Astrocyte (in vitro differentiated cells and primary cell): ENCODE measurements at places on chromosomes 6 and 20. TPM values are rescaled to one million over a fixed set of nuclear protein-coding genes. Genes with fewer than 3 reads are reported as not detected.

- DNase-seq, result peak; percentile 3
- H3K4me3 ChIP-seq, result no peak overlapping the region
- no peaks in the 10 kb centered on the region for H3K27me3 ChIP-seq
Measured at GRCh38 chr6:113121571-113121970, 735.6 kb upstream of the MARCKS start.

GRCh38 chr20:57705127-57705899, 4.5 kb downstream of the PMEPA1 start:
- no peak overlapping the region for H3K27ac ChIP-seq
- H3K4me1 ChIP-seq, result peaks cover 50% of the 10 kb centered on the region
- no peak for DNase-seq
- peaks cover 3% of the 10 kb centered on the region for H3K36me3 ChIP-seq
- H3K27me3 ChIP-seq, result no peaks in the 10 kb centered on the region

- H3K27me3 ChIP-seq, result no peaks in the 10 kb centered on the region
- no peak overlapping the region for H3K4me3 ChIP-seq
- no peak overlapping the region for H3K27ac ChIP-seq
- no peaks in the 10 kb centered on the region for H3K36me3 ChIP-seq
Measured at GRCh38 chr6:24431045-24431451, 28.3 kb downstream of the MRS2 start.

ESR1 gene
- total RNA-seq, result 0.05 TPM in 2 replicates

DNA sequence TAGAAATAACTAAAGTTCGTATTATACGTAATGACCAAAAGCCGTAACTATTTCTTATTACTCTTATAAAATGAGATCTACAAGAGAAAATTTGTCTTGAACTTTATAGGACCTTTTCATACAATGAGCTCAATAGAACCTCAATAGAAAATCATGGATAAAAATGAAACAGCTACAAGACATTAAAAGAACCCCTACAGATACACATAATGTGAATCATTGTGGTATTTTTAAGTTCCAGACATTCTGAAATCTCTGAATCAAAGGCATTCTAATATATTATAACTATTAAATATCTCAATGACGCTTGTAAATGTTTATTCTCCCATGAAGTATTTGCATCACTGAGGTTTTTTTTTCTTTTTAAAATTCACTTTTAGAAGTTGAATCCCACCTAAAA, 22.2 kb upstream of the POU3F2 start:
- no peak overlapping the region for H3K27ac ChIP-seq
- H3K27me3 ChIP-seq, result no peaks in the 10 kb centered on the region
- H3K36me3 ChIP-seq, result no peaks in the 10 kb centered on the region
- no peak overlapping the region for H3K4me3 ChIP-seq
- peak; percentile 56 for DNase-seq

POM121L2 gene
- not detected in 2 replicates for total RNA-seq

KHDC1 gene
- 2.5 and 2.9 TPM in 2 replicates for total RNA-seq

APOBEC2 gene
- not detected in 2 replicates for total RNA-seq

- H3K27ac ChIP-seq, result peak overlapping the region; percentile 99
- H3K4me1 ChIP-seq, result peaks cover 9% of the 10 kb centered on the region
- H3K27me3 ChIP-seq, result no peaks in the 10 kb centered on the region
- peak overlapping the region; percentile 93 for H3K4me3 ChIP-seq
- DNase-seq, result no peak
Measured at GRCh38 chr20:18466574-18466893, 296 bp downstream of the DZANK1 start.

BPIFB1 gene
- not detected in 2 replicates for total RNA-seq

GRCh38 chr6:118982575-118982911, 47.6 kb upstream of the MCM9 start:
- H3K27ac ChIP-seq, result no peak overlapping the region
- no peaks in the 10 kb centered on the region for H3K27me3 ChIP-seq
- DNase-seq, result no peak
- H3K4me3 ChIP-seq, result no peak overlapping the region

KIAA0408 gene
- total RNA-seq, result 17.5 and 19.6 TPM in 2 replicates

SLC22A1 gene
- 2.1 and 3.2 TPM in 2 replicates for total RNA-seq

DNA sequence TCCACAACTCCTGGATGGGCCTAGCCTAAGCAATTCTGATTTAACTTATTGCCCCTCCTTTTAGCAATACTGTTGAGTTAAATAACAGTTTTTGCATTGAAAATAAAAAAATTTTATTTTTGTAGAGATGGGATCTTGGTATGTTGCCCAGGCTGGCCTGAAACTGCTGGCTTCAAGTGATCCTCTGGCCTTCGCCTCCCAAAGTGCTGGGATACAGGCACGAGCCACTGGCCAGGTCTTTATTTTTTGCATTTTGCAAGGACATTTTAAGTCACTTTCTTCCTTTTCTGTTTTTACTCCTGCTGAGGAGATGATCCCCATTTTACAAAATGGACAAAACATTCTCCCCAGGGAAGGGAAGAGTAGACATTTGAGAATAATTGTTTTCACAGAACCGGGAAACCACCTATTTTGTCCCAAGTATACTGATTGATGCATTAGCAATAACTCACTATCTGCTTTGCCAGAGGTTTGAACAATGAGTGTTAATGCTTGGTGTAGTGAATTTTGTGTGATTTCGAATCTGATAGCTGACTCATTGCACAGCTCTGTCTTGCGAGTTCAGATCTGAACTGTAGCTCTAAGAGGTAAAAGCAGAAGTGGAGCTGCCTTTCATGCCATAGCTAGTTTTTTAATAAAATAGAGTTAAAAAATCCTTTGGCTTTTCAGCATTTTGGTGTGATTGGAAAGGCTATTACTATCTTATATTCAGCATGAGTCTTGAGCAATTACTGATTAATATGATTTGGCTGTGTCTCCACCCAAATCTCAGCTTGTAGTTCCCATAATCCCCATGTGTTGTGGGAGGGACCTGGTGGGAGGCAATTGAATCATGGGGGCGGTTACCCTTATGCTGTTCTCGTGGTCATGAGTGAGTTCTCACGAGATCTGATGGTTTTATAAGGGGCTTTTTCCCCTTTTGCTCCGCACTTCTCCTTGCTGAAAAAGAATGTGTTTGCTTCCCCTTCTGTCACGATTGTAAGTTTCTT, 20.9 kb downstream of the IGF2R start:
- H3K27me3 ChIP-seq, result no peaks in the 10 kb centered on the region
- H3K4me1 ChIP-seq, result peaks cover 24% of the 10 kb centered on the region
- H3K4me3 ChIP-seq, result no peak overlapping the region
- no peaks in the 10 kb centered on the region for H3K36me3 ChIP-seq
- peak overlapping the region; percentile 57 for H3K27ac ChIP-seq
- peak; percentile 75 for DNase-seq

- H3K4me1 ChIP-seq, result peaks cover 13% of the 10 kb centered on the region
- no peaks in the 10 kb centered on the region for H3K27me3 ChIP-seq
Measured at GRCh38 chr20:32763202-32764004, 1.2 kb downstream of the DNMT3B start.

SSTR4 gene
- not detected in 2 replicates for total RNA-seq

NOX3 gene
- 0.30 TPM in 1 of 2 replicates, not detected in the other for total RNA-seq

GRCh38 chr6:100946021-100946540, 65.0 kb upstream of the ASCC3 start:
- no peak overlapping the region for H3K27ac ChIP-seq
- H3K4me1 ChIP-seq, result no peaks in the 10 kb centered on the region
- H3K27me3 ChIP-seq, result no peaks in the 10 kb centered on the region
- no peaks in the 10 kb centered on the region for H3K36me3 ChIP-seq
- H3K4me3 ChIP-seq, result no peak overlapping the region
- no peak for DNase-seq

SDCBP2 gene
- 4.6 and 4.8 TPM in 2 replicates for total RNA-seq

GRCh38 chr6:169168302-169168630, 85.4 kb downstream of the THBS2 start:
- H3K27ac ChIP-seq, result peak overlapping the region; percentile 100
- DNase-seq, result no peak
- no peak overlapping the region for H3K4me3 ChIP-seq
- no peaks in the 10 kb centered on the region for H3K27me3 ChIP-seq

- no peaks in the 10 kb centered on the region for H3K27me3 ChIP-seq
- no peak for DNase-seq
- H3K27ac ChIP-seq, result no peak overlapping the region
- H3K4me3 ChIP-seq, result no peak overlapping the region
- no peaks in the 10 kb centered on the region for H3K36me3 ChIP-seq
Measured at GRCh38 chr6:110849781-110850180, 24.8 kb upstream of the AMD1 start.

- no peak for DNase-seq
- H3K27ac ChIP-seq, result no peak overlapping the region
- H3K27me3 ChIP-seq, result no peaks in the 10 kb centered on the region
- no peaks in the 10 kb centered on the region for H3K36me3 ChIP-seq
Measured at GRCh38 chr20:46551522-46552381, 1.3 kb upstream of the OCSTAMP start.

GRCh38 chr6:101851911-101852310, 458.4 kb downstream of the GRIK2 start:
- no peaks in the 10 kb centered on the region for H3K27me3 ChIP-seq
- H3K36me3 ChIP-seq, result no peaks in the 10 kb centered on the region
- no peak overlapping the region for H3K4me3 ChIP-seq
- H3K4me1 ChIP-seq, result no peaks in the 10 kb centered on the region
- no peak overlapping the region for H3K27ac ChIP-seq
- no peak for DNase-seq

- H3K27me3 ChIP-seq, result no peaks in the 10 kb centered on the region
- peak overlapping the region; percentile 18 for H3K4me3 ChIP-seq
- H3K4me1 ChIP-seq, result peaks cover 34% of the 10 kb centered on the region
- no peaks in the 10 kb centered on the region for H3K36me3 ChIP-seq
Measured at GRCh38 chr20:19784511-19785172, 26.6 kb downstream of the RIN2 start.

DNA sequence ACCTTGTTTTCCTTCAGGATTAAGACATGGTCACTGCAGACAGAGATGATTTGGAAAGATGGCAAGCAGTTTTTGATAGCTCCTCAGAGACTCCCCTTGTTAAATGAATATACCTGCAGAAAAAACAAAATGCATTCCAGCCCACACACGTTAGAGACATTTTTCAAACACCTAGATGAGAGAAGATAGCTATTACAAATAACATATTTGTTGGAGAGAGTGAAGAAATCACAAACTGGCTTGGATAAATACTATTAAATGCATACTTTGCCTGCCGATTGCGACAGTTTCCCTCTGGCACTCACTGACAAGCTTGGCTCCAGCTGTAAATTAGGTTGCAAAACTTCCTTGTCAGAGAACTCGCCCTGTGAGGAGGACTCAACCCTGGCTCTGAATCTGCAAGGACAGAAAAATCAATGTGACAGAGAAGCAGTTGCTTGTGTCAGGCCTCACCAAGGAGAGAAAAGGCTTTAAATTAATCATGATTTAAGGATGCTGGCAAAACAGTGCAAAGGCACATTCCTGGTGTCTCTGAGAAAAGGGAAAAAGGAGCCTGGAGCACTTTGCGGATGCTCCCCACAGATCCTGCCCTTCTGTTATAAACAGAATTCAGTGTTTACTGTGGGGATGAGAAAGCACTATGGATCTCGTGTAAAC, 423.7 kb upstream of the MARCKS start:
- no peak overlapping the region for H3K27ac ChIP-seq
- peak; percentile 48 for DNase-seq
- no peaks in the 10 kb centered on the region for H3K36me3 ChIP-seq
- H3K4me1 ChIP-seq, result no peaks in the 10 kb centered on the region
- H3K27me3 ChIP-seq, result no peaks in the 10 kb centered on the region
- H3K4me3 ChIP-seq, result no peak overlapping the region

SCGN gene
- not detected in 2 replicates for total RNA-seq

GRCh38 chr6:119449331-119450156, 100.0 kb upstream of the MAN1A1 start:
- H3K4me1 ChIP-seq, result peaks cover 24% of the 10 kb centered on the region
- no peaks in the 10 kb centered on the region for H3K27me3 ChIP-seq
- no peak overlapping the region for H3K27ac ChIP-seq

BANF2 gene
- total RNA-seq, result not detected in 2 replicates

GRCh38 chr6:40395066-40395697, 192.0 kb downstream of the LRFN2 start:
- H3K27me3 ChIP-seq, result no peaks in the 10 kb centered on the region
- H3K4me3 ChIP-seq, result no peak overlapping the region

- H3K27ac ChIP-seq, result no peak overlapping the region
- H3K4me3 ChIP-seq, result no peak overlapping the region
- H3K36me3 ChIP-seq, result no peaks in the 10 kb centered on the region
- no peaks in the 10 kb centered on the region for H3K27me3 ChIP-seq
- H3K4me1 ChIP-seq, result peaks cover 11% of the 10 kb centered on the region
Measured at GRCh38 chr6:158514176-158514575, 45.7 kb upstream of the TMEM181 start.

TNF gene
- total RNA-seq, result 0.79 and 1.2 TPM in 2 replicates

GRCh38 chr6:166786704-166787293, 159.7 kb upstream of the RPS6KA2 start:
- peak; percentile 33 for DNase-seq
- H3K27me3 ChIP-seq, result no peaks in the 10 kb centered on the region
- H3K27ac ChIP-seq, result no peak overlapping the region
- no peaks in the 10 kb centered on the region for H3K4me1 ChIP-seq
- no peak overlapping the region for H3K4me3 ChIP-seq

RFX6 gene
- total RNA-seq, result not detected in 2 replicates

DNA sequence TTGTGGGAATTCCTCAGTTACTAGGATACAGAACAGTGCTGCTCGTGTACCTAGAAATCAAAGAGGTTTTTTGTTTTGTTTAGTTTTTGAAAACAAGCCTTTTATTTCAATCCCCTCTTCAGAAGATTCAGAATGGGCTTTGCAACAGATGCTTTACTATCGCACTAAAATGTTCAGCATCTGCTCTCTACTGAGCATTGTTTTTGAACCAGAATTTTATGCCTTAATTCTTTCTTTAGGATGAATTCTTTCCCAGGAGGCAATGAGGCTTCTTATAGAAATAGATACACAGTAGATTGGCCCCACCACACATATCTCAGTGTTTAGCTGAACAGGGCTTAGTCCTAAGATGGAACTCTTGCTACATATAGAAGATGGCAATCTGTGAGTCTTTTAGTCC, 95.9 kb upstream of the SPACA1 start:
- H3K36me3 ChIP-seq, result no peaks in the 10 kb centered on the region
- H3K4me3 ChIP-seq, result no peak overlapping the region
- DNase-seq, result no peak
- no peaks in the 10 kb centered on the region for H3K27me3 ChIP-seq

- H3K4me1 ChIP-seq, result peaks cover 22% of the 10 kb centered on the region
- DNase-seq, result peak; percentile 99
- H3K27ac ChIP-seq, result peak overlapping the region; percentile 85
Measured at GRCh38 chr6:90098001-90098531, 198.6 kb downstream of the BACH2 start.

DNA sequence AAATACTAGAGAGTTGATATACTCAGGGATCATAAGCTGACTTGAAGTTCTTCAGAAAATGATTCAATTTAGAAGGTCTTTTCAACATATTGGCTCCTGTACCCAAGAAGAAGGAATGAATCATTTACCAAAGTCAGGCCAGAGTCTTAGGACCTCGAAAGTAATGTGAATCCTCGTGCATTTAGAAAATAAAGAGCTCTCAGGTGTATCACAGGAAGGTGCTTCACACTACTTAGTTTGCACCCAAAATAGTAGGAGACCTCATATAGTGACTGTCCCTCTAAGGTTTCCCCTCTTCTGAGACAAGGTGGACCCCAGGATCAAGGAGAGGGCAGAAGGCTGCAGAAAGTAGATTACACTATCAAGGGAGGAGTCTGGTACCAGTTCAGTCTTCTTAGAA, 71.8 kb downstream of the F13A1 start:
- H3K27me3 ChIP-seq, result no peaks in the 10 kb centered on the region
- DNase-seq, result no peak
- no peaks in the 10 kb centered on the region for H3K4me1 ChIP-seq
- no peak overlapping the region for H3K27ac ChIP-seq

- H3K27ac ChIP-seq, result no peak overlapping the region
- DNase-seq, result peak; percentile 52
- peaks cover 8% of the 10 kb centered on the region for H3K27me3 ChIP-seq
- peaks cover 4% of the 10 kb centered on the region for H3K4me1 ChIP-seq
- H3K4me3 ChIP-seq, result no peak overlapping the region
Measured at GRCh38 chr6:106339334-106340029, 13.9 kb upstream of the ATG5 start.

- peak overlapping the region; percentile 65 for H3K27ac ChIP-seq
- no peaks in the 10 kb centered on the region for H3K27me3 ChIP-seq
- DNase-seq, result peak; percentile 95
- H3K36me3 ChIP-seq, result no peaks in the 10 kb centered on the region
Measured at GRCh38 chr6:159203304-159204005, 34.3 kb downstream of the FNDC1 start.
